ENCODE measurements at places on chromosomes 5 and 9. TPM values are rescaled to one million over a fixed set of nuclear protein-coding genes. Genes with fewer than 3 reads are reported as not detected.

NIPAL4 gene
- 22.7 TPM for total RNA-seq

GRCh38 chr5:52838326-52839015, 50.8 kb downstream of the ITGA1 start:
- DNase-seq, result no peak

EQTN gene
- not detected for total RNA-seq

TMEM232 gene
- 10.9 TPM for total RNA-seq

SPINK13 gene
- total RNA-seq, result not detected

DNA sequence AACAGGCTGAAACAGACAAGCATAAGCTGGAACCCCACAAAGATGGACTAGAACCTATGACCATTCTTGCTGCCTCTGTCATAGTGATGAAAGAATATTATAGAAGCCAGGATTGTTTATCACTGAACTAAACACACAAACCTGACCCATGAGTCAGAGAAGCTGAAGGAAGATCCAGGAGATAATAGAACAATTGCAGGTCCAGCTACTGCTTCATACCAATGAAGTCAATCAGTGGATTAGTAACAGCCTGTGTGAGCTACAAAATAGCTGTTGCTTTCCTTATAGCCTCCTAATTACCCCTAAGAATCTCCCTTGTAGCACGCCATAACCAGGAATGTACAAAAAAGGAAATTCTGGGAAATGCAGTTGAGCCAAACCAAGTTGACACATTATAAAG, 459.9 kb upstream of the ZNF462 start:
- DNase-seq, result peak; percentile 58

DNA sequence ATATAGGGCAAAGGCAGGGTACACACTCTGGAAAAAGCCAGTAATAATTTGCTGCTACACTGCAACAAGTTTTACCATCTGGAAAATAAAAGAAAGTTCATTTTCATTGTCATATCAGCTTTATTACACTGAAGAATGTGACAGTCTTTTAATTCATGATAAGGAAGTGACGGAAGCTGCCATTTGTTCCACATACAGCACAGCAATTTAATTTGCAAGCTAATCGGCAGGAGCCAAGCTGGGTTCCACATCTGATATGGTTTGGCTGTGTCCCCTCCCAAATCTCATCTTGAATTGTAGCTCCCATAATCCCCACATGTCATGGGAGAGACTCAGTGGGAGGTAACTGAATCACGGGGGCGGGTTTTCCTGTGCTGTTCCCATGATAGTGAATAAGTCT, 16.5 kb downstream of the PRELID2 start:
- DNase-seq, result no peak

- DNase-seq, result no peak
Observed at GRCh38 chr5:139064613-139065012, 133.6 kb downstream of the SIL1 start.

GRCh38 chr9:115263371-115264075, 145.6 kb upstream of the TNC start:
- no peak for DNase-seq

DNA sequence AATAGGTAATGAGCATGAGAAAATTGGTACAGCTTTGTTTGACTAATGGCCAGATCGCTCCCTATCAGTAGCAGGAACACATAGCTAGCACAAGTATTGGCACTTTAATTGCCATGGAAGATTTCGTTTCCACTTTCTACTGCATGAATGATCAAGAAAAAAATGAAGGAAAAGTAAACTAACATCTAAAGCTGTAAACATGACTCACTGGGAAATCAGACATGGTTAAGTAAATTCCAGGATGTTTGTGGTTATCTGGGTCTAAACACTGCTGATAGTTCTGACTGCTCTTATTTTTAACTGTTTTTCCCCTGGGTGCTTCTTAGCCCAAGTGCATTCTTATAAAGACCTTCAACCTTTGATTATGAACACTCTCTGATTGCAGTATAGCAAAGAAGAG, 388.9 kb downstream of the NR2F1-AS1 start:
- peak; percentile 92 for DNase-seq

CD14 gene
- total RNA-seq, result 0.29 TPM

SPAG8 gene
- total RNA-seq, result not detected

C9 gene
- not detected for total RNA-seq

VCAN gene
- total RNA-seq, result 175 TPM

GRCh38 chr9:27818348-27818747, 245.1 kb upstream of the C9orf72 start:
- no peak for DNase-seq

IFNA21 gene
- not detected for total RNA-seq

GRCh38 chr9:18673179-18673578, 199.2 kb downstream of the ADAMTSL1 start:
- DNase-seq, result no peak

- no peak for DNase-seq
Observed at GRCh38 chr5:154995679-154996078, 17.9 kb upstream of the KIF4B start.

CCL27 gene
- not detected for total RNA-seq

- no peak for DNase-seq
Observed at GRCh38 chr9:104090578-104090977, 3.5 kb upstream of the SMC2 start.

- peak; percentile 72 for DNase-seq
Observed at GRCh38 chr5:108381954-108382783, at the start of gene FBXL17. Gene FBXL17 (minus strand): TSS chr5:108382098.

DNA sequence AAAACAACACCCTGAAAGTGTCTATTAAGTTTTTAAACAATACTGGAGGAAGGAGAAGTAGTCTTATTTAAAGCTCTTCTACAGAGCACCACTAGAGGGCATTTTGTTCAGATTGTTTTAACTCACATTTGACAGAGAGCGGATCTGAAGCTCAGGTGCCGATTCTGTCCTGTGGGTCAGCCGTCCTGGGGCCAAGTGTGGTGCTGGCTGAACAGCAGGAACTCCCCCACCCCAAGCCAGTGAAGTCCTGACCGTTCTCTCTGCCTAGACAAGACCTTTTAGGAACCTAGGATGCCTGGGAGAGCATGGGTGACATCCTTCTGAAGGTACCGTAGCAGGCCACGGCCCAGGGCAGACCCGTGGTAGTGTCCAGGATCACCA, 3.9 kb downstream of the EXOC3 start:
- DNase-seq, result no peak

- no peak for DNase-seq
Observed at GRCh38 chr5:122877518-122877917, 32.1 kb downstream of the SNX24 start.

TLX3 gene
- total RNA-seq, result 0.58 TPM

FGD3 gene
- 0.41 TPM for total RNA-seq

DNA sequence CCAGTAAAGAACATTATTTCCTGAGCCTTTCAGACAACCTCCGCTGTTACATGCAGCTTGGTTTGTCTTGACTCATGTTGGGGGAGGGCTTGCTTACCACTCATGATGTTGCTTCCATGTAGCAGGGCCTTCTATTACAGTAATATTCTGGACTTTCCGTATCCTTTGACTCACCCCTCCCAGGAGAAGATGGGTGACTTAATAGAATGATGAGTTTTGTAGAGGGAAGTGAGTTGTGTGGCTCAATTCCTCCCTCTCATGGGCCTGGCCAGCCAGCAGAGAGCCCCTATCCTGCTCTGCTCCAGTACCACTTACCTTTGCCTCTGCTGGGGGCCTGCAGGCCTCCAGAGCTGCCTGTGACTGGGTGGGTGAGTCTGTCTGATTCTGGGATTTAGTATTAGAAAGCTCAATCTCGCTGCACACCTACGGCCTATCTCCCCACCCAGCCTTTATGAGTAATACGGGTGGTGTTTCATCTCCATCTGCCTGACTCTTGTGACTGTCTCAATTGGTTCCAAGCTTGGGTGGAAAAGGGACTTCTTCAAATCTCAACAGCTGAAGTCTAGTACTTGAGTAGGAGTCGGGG, 52.6 kb upstream of the KLF9 start:
- peak; percentile 53 for DNase-seq

GRCh38 chr9:91655215-91655614, 231.6 kb upstream of the NFIL3 start:
- DNase-seq, result no peak

GRCh38 chr9:74876382-74876949, 11.3 kb downstream of the TRPM6 start:
- DNase-seq, result no peak

CDK9 gene
- total RNA-seq, result 47.3 TPM

CSF2 gene
- total RNA-seq, result 10.5 TPM

MYMK gene
- not detected for total RNA-seq

DNA sequence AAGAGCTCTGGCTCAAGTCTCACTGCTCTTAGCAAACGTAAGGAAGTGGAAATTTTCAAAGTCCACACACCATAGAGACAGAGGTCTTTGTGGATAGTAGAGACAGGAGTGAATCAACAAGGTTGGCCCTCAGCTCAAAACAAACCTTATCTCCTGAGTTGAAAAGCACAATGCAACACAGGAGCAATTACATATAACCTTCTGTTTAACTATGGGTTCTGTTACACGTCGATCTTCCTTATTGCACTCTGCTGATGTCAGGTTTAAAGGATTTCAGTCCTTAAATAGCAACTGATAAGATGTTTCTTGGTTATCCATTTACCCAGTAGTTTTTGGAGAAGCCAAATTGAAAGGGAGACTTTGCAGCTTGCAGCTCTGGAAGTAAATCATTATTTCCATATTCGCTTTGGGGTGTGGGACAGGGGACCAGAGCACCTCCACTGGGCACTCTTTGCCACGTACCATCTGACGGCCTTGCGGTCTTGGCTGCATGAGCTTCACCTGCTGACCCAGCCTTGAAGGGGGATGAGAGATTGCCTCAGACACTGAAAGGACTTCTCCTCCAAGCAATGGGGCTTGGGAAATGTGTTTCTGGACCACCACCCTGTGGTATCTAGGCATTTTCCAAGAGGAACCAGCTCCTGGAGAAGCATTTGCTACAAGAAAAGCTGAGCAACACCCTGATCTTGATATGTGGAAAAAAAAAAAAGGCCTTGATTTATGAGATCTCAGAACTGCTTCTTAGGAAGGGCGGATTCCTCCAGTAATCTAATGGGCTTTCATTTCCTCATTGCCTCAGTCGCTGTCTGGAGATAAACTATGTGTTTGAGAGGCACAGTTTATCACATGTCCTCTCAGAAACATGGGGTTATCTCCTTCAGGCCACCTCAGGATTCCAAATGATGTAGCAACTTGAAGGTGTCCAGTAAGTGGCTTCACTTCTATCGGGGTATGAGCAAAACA, 56.2 kb upstream of the ZNF622 start:
- no peak for DNase-seq

- DNase-seq, result no peak
Observed at GRCh38 chr9:134983074-134983473, 65.4 kb upstream of the FCN1 start.

SLC4A9 gene
- total RNA-seq, result not detected

PCDHGA4 gene
- 3.6 TPM for total RNA-seq

GRCh38 chr9:118575341-118576070, 793.7 kb downstream of the BRINP1 start:
- no peak for DNase-seq

NUTM2F gene
- total RNA-seq, result not detected

- no peak for DNase-seq
Observed at GRCh38 chr5:155098433-155098832, 84.9 kb downstream of the KIF4B start.

ZSWIM6 gene
- total RNA-seq, result 22.5 TPM

DNA sequence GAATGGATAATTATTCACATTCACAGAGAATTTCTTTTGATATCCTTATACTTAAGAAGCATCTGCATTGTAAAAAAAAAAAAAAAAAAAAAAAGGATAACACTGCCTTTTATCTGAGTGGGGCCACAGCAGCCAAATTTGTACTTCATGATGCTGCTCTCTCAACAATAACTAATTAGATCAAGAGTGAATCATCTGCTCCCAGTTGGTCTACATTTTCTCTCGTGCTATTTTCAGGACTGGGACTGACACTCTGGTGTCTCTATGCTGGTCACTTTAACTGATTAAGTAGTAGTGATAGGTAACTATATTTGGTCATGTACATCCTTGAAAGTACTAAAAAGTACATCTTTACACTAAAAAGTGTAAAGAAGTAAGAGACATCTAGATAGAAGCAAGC, 90.1 kb downstream of the RFX3 start:
- no peak for DNase-seq

DNA sequence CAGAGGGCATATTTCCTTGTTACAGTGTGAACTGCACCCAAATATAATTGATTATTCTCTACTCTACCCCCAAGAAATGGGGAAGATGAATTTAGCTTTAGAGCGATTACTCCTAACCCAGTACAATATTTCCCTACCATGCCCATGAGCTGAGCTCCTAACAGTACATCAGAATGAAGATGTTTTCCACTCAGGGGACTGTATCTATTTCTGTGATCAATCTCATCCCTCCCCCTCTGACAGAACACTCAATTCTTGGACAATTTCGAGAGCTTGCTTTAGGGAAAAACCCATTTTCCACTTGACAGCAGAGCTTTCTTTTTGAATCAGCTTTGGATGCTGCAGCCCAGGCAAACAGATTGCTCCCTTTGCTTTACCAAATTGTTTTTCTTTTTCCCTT, 24.7 kb upstream of the TEX48 start:
- no peak for DNase-seq

SUSD3 gene
- 1.3 TPM for total RNA-seq

FOXD4L3 gene
- total RNA-seq, result not detected

- no peak for DNase-seq
Observed at GRCh38 chr5:93096561-93096960, 484.5 kb downstream of the NR2F1-AS1 start.

THOC3 gene
- total RNA-seq, result 41.6 TPM

ARL14EPL gene
- not detected for total RNA-seq

GRCh38 chr9:74496819-74497747, at the start of gene RORB:
Gene RORB (plus strand): TSS chr9:74497335. CDS start chr9:74497977, 642 bp downstream.
- peak; percentile 4 for DNase-seq

DEPDC1B gene
- total RNA-seq, result 10.6 TPM

DNA sequence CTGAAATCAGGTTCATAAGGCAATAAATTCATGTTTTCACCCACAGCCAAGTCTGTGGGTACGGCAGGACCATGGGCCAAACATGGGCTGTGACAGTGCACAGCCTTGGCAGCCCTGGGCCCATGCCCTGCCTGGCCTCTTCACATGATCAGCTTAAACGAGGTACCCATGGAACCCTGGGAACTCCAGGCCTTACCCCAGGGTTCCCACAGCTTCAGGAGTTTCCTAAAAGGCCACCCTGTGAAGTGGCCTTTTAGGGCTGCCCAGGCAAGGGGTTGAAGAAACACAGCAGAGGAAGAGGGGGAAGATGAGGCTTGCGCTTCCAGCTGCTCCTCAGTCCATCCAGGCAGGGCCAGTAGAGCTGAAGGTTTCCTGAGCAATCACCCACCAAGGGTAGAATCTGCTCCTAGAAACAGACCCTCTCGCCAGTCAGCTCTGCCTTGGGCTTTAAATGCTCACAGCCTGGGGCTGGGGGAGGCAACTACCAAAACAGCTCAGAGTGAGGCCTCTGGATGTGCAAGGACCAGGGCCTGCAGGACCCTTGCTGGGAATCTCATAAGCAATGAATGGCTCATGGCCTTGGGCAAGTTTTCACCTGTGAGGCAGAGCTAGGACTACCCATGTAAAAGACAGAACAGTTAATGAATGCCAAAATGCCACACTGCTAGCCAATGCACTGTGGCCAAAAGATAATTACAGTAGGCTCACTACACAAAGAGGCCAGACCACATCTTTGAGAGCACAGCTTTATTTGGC, 79.3 kb upstream of the LRRTM2 start:
- DNase-seq, result no peak

All from kidney epithelial cell (primary cell).